Neural progenitor cell (in vitro differentiated cells): ENCODE measurements at places on chromosomes 1 and 21. TPM values are rescaled to one million over a fixed set of nuclear protein-coding genes. Genes with fewer than 3 reads are reported as not detected.

NEGR1 gene
- 0.50 and 0.62 TPM in 2 replicates for total RNA-seq

DNMT3L gene
- total RNA-seq: not detected in 2 replicates

NCAM2 gene
- 0.40 and 0.84 TPM in 2 replicates for total RNA-seq

- DNase-seq: no peak
These were observed 19.0 kb upstream of the SUMO3 start for GRCh38 chr21:44836666-44837471.

DNA sequence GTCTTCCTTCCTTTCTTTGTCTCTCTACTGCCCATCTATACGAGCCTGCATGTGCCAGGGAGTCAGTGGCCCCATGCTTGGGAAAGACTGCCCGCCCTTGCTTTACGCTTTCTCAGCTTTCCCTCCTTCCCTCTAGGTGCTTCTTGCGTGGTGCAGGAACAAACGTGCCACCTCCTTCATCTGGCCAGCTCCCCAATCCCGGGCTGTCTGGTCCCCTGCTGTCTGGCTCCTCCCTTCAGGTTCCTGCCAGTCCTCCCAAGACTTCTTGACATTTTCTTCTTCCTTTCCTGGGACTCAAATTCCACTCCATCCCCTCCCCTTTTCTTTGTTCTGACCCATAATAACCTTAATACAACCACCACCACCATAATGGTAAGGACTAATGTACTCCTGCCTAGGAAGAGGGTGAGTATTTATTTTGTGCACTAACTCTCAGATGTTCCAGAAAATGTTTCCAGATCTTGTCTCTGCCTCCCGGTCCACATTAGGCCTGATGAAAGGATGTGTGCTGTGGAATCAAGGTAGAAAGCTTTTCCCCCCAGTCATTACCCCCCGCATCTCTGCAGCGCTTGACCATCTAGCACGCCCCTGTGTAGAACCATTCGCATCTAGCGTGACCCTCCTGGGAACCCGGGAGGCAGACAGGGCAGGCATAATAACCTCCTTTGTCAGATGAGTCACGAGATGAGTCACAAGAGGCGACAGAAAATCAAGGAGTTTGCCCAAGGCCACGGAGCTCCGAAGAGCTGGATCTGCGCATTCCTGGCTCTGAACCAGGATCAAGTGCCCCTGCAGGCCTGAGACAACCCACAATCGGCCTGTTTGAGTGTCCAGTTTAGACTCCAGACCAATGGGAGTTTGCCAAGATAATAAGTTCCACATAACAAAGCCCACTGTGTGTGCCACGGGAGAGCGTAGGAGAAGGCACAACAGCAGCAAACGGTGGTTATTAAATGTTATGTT is 60.1 kb upstream of the NEK2 start:
- DNase-seq: no peak

DNA sequence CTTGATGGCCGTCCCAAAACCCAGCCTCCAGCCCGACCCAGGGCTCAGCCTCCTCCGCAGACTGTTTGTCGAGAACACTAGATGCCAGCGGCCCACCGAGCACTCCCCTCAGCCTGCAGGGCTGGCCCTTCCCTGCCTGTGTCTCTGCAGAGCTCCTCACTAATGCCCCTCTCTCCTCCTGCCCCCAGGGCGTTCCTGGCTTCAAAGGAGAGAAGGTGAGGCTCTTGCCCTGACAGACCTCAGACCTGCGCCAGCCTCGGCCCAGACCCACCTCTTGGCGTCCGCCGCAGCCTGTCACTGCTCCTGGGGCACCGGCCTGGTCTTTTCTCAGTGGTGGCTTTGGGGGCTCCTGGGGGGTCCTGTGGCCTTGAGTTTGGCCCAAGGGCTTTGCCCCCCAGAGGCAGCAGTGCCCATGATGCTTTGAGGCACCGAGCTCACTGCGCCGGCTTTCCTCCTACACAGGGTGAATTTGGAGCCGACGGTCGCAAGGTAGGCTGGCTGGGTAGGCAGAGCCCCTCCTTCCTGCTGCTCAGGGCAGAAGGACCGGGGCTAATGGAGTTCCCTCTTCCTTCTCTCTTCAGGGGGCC is 18.4 kb downstream of the COL6A2 start:
- DNase-seq: no peak

DNA sequence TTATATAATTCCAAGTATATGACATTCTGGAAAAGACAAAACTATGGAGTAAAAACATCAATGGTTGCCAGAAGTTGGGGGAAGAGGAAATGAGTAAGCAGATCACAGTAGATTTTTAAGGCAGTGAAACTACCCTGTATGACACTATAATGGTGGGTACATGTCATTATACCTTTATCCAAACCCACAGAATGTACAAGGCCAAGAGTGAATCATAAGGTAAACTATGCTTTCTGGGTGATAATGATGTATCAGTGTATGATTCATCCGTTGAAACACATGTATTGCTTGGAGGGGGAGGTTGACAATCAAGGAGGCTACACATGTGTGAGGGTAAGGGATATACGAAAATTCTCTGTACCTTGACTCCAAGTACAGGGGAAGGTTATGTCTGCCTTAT is 862.7 kb downstream of the PLA2G4A start:
- DNase-seq: no peak

GRCh38 chr1:30166174-30166573 is 557.2 kb downstream of the MATN1 start:
- DNase-seq: no peak

DNA sequence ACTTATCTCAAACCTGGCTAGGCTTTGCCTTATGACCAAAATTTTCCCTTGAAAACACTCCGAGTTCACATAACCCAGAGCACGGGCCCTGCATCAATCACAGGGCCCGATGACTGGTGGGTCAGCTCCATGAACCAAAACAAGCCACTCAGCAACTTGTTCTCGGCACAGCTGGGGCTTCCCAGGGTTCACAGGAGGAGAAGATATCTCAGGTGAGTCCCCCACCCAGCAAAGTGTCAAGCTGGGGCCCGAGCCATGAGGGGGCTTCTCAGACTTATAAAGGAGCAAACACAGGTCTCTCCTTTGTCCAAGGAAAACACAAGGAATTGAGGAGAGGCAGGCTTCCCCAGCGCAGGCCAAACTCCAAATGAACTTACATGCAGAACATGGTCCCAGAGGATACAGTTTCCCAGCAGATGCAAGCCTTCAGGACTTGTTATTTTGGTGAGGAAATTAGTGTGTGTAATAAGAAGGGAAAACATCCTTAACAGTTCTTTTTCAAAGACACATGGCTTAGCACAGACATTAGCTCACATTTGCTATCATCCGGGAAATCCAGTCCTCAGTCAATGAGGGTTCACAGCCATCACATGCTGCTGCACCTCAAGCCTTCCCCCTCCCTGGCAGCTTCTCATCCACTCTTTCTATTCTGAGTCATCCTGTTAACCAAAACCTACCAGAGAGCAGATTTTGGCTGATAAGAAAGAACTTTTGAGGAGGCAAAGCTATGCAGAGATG is 98.1 kb upstream of the NFIA start:
- no peak for DNase-seq

DNA sequence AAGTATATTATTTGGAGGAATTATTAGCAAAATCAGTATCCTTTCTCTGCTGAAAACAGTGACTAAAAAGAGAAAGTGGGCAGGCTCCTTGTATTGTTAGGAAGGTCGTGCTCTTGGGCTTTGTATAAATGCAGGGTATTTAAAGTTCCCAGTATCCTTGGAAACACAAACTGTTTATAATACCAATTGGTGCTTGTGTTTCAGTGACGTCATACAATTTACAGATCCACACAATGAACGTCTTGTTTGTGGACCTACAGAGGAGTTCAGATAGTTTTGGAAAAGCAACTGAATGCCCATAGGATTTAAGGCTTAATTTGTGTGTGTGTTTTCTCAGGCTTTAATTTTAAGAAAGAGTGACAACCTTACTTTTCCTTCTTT is 168.2 kb downstream of the RASAL2 start:
- peak; percentile 25 for DNase-seq

DNA sequence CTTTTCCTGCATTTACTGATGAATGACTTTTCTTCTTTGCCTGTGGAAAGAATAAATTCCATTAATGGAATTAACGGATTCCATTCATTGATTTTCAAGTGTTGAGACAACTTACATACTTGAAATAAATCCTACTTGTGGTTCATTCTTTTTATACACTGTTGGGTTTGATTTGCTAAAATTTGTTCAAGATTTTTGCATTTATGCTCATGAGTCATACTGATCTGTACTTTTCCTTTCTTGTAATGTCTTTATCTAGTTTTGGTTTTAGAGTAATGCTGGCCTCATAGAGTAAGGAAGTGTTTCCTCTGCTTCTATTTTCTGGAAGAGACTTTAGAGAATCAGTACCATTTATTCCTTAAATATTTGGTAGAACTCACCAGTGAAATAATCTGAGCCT is 14.4 kb downstream of the UROD start:
- no peak for DNase-seq

- DNase-seq: no peak
These were observed 33.6 kb downstream of the GOLPH3L start for GRCh38 chr1:150663321-150663720.

GRCh38 chr1:197312163-197312562 is 44.1 kb downstream of the CRB1 start:
- DNase-seq: no peak
